GM23338 (cell line): ENCODE measurements at places on chromosomes 16 and 17.
A peak's percentile ranks its signal among the peaks of the same experiment; 100 is the strongest.

- no peak for DNase-seq
Measured at GRCh38 chr16:46701615-46702014, 12.2 kb downstream of the ORC6 start.

- no peak for DNase-seq
Measured at GRCh38 chr17:58517378-58517927, 3.0 kb upstream of the MTMR4 start.

DNA sequence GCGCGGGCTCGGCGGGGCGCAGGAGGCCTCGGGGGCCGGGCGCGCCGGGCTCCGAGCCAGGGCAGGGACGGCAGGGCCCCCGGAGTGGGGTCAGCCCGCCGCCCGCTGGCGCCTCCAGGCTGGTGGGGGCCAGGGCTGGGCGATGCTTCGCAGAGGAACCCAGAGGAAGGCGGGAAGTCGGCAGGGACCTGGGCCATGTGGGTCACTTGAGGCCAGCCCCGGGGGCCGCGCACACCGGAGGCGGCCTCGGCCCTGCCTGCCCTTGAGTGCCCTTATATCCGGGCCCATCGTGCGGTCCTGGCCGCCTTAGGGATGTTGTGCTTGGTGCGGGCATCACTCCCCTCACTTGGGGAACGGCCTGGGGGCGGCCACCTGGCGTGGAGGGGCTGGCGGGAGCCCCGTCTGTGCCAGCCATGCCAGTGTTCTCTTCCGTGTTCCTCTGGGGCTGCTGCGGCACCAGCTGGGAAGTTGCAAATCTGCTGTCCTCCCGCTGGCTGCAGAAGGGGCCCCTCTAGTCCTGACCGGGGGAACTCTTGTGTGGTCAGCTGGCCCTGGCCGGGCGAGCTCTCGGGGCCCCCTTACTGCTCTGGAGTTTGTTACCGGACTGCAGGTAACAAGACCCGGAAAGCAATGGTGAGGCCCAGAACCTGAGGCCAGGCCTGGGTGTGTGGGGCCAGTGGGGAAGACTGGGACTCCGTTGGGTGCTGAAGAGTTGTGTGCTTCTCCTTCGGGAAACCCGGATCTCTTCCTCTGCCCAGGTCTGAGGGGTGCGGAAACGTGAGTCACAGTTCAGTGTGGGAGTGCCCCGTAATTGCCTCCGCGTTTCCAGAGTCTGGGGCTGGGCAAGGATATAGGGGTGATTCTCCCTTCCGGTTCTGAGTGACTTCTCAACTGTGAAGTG, 849 bp downstream of the CAPN15 start:
- peak; percentile 63 for DNase-seq

DNA sequence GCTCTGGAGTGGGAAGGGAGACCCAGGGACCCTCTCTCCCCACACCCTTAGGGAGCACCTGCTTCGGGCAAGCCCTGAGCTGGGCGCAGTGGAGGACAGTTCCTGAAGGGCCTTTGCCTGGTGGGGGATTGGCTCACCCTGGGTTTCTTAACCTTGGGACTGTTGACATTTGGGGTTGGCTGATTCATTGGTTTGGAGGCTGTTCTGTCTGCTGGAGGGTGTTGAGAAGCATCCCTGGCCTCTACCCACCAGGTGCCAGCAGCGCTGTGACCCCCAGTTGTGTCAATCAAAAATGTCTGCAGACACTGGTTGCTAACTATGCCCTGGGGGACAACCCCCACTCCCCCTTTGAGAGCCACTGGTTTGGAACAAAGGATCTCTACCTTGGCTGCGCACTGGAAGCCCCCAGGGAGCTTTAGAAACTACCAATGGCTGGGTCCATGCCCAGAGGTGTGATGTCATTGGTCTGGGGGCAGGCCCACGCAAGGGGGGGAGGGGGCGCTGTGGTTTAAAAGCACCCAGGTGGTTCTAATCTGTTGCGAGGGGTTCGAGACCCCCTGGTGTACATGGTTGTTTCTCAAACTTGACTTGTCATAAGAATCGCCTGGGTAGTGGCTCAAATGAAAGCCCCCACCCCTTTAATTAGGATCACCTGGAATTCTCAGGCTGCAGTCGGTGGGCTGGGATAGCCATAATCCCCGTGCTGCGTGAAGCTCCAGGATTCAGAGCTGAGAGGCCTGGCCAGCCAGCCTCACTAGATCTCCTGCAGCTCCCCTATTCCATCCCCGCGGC, 151.9 kb upstream of the GSE1 start:
- no peak for DNase-seq

DNA sequence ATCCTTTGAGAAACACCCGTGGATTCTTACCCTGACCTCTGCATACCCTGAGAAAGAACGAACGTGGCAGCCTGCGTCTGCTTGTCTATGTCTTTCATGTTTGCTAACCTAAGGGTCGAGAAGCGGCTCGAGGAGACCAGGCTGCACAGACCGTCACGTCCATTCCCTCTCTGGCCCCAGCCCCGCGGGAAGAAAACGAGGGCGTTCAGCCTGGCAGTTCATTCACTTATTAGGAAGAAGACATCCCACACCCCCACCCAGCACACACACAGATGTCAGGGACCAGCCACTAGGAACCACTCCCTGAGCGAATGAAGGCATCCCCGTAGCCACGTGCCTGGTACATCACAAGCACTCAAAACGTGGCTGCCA, 655 bp upstream of the MTHFSD start:
- peak; percentile 1 for DNase-seq

GRCh38 chr16:30894540-30895368, 877 bp upstream of the BCL7C start:
- DNase-seq, result no peak

DNA sequence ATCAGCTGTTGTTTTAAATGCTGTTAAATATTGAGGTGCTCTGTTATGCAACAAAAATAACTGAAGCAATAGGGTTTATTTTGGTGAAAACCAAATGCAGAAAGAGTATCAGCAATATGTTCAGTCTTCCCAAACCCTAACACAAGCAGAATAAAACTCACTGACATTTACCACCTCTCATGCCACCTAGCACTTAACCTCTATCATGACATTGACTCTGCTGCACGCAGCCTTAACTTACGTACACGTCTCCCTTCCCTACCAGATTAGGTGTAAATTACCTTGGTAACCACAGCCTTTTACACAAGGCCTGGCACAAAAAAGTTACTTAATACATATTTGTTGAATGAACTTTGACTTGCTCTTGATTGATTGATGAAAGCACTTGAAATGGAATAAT, 9.9 kb upstream of the AKAP1 start:
- no peak for DNase-seq

GRCh38 chr17:8925808-8926207, 39.7 kb downstream of the PIK3R5 start:
- DNase-seq, result no peak

DNA sequence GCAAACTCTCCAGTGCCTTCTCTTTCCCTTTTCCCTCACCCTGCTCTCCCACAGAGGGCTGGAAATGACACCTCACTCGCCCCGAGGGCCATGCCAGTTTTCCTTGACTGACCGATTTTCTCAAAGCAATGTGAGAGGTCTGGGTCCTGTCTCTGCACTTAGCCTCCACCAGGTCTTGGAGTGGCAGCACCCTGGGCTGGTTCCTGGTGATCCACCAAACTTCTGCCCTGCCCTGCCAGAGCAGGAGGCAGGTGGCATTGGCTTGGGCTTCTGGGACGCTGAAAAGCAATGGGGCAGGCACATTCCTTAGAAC, 97.5 kb downstream of the RAB11FIP4 start:
- peak; percentile 40 for DNase-seq

DNA sequence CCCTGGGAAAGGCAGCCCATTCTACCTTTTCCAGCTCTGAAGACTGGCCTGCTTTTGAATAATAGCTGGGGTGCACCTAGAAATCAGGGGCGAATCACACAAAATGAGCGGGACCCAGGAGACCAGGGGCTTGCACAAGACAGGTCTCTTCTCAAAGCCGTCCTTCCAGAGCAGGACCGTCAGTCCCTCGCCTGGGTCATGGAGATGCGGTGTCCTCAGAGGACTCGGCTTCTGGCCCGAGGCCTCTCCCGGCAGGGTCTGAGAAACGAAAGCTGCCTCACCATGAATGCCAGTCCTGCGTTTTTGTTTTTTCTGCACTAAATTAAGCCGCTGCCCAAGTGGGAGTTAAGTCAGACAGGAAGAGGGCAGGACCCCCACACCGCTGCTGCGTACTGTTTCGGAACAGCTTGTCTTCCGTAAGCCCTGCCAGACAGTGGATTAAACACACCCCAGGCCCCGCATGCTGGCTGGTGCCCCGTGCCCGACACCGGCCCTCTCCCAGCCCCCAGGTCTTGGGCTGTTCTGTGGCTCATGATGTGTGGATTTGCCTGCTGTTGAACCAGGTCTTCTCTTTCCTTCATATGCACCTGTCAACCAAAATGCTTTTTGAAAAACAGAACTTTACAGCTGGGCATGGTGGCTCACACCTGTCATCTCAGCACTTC, 142.1 kb upstream of the RPH3AL start:
- no peak for DNase-seq

DNA sequence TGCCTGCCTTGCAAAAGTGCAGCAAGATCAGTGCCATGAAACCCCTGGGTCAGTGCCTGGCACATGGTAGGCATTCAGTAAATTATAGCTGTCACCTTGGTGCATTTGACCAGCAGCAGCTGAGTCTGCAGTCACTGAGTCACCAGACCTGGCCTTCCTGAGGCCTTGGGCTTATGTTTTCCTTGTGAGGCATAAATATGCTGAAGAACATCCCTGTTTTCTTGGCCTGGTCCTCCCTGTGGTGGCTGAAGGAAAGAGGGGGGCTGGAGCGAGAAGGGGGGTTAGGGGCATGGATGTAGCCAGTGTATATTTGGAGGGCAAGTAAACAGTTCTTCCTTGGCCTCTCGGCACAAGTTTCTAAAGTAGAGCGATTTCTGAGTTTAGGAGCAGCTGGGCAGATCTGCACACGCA, 26.5 kb downstream of the EPN2 start:
- DNase-seq, result no peak

DNA sequence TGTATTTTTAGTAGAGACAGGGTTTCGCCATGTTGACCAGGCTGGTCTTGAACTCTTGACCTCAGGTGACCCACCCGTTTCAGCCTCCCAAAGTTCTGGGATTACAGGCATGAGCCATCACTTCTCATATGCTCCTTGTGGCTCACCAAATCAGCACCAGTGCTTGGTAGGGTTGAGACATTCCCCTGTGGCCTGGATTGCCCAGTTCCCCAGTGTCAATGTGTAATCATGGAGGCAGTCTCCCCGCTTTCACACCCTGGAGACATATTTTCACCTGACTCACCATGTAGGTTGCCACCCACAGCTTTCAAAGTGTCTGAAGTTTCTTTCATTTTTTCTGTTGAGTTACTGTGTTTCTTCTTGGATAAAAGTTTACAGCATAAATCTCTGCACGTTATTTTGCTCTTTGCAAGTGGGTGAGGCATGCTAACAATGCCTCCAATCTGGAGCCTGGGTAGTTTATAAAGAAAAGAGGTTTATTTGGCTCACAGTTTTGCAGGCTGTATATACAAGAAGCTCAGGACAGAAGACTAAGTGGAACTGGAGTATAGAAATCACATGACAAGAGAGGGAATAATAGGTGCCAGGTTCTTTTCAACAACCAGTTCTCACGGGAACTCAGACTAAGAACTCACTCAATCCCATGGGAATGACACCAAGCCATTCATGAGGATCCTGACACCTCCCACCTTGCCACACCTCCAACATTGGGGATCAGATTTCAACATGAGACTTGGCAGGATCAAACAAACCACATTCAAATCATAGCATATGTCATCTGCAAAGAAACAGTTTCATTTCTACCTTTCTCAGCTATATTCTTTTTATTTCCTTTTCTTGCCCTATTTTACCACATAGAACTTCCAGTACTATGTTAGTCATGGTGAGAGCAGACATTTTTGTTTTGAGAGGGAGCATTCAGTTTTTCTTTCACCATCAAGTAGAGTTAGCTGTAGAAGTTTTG, 113.2 kb downstream of the PHKB start:
- peak; percentile 32 for DNase-seq

GRCh38 chr16:1206326-1206725, 18.7 kb downstream of the TPSG1 start:
- DNase-seq, result no peak

DNA sequence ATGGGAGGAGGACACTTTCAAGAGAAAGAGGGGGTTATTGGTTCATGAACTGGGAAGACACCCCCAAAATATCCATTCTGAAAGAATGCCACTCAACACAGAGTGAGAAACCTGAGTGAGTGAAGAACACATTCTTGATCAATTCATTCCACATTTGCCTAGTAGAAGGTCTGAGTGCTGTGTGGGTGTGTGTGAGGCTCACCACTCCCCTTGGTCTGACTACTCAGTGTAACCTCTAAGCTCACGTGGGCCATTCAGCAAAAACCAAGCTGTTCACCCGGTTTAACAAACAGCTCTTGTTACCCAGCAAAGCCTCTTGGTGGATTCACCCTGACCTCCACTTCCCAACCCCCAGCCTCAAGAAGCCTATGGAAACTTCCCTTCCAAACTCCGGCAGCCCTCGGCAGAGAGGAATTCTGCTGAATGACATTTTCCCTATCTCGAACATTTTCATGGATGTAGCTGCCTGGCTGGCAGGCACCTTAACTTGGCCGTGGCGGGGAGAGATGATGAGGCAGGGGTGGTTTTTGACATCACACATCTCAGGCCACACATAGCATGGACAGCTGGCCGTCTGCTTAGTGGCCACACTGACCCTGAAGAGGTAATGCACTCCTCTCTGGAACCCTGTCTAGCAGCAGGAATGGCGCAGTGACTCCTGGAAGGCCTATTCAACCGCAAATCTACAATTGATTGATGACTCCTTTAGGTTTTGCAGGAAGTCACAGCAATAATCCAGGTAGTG, 11.6 kb downstream of the ST6GALNAC1 start:
- no peak for DNase-seq
